ENCODE measurements at places on chromosomes 7 and 10. TPM values are rescaled to one million over a fixed set of nuclear protein-coding genes. Genes with fewer than 3 reads are reported as not detected.

GRCh38 chr7:46752881-46753366 is 829.0 kb downstream of the TNS3 start:
- H3K27ac ChIP-seq = no peak overlapping the region
- peaks cover 7% of the 10 kb centered on the region for H3K4me1 ChIP-seq
- DNase-seq = no peak
- no peak overlapping the region for H3K4me3 ChIP-seq
- H3K36me3 ChIP-seq = no peaks in the 10 kb centered on the region
- H3K27me3 ChIP-seq = no peaks in the 10 kb centered on the region

DNA sequence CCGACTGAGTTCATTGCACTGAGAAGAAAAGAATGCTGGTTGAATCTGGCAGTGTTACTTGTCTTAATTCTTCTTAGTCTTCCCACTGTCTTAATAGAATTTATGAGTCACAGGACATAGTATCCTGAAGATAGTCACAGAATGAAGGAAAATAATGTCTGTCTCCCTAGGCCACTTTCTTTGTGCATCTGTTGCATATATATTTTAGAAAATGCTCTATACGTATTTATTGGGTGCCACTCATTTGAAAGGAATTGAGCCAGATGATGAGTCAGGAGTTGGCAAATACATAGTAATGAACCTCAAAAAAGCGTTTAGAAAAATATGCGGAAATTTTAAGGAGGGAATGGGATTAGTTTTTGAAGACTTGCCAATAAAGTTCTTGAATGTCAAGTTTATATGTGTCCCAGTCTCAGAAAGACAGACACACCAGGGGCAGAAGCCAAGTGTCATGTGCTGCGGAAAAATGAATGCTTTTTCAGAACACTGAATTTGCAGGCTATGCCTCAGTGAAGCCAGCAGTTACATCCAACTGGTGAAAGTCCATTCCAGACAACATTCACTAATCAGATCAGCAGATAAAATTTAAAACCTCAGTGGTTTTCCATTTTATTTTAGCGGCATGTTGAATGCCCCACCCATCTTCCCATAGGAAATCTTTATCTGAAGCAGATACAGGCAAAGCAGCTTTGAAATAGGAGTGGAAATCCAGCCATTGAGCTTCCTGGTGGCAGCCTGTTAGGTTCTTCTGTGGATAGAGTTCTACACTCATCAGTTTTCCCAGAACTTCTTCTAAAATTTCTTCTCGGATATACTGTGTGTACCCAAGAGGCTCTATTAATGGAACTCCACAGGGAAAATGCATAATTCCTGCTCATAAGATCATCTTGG is 308.4 kb downstream of the BICC1 start:
- no peak overlapping the region for H3K4me3 ChIP-seq
- no peak for DNase-seq
- no peak overlapping the region for H3K27ac ChIP-seq
- no peaks in the 10 kb centered on the region for H3K27me3 ChIP-seq

GRCh38 chr7:73912223-73912622 is 51.3 kb downstream of the TMEM270 start:
- DNase-seq = no peak
- no peaks in the 10 kb centered on the region for H3K27me3 ChIP-seq
- H3K4me1 ChIP-seq = peaks cover 10% of the 10 kb centered on the region

GRCh38 chr7:92177362-92177761 is 1.6 kb downstream of the LRRD1 start:
- no peak overlapping the region for H3K27ac ChIP-seq
- no peak for DNase-seq
- H3K4me1 ChIP-seq = no peaks in the 10 kb centered on the region

DNA sequence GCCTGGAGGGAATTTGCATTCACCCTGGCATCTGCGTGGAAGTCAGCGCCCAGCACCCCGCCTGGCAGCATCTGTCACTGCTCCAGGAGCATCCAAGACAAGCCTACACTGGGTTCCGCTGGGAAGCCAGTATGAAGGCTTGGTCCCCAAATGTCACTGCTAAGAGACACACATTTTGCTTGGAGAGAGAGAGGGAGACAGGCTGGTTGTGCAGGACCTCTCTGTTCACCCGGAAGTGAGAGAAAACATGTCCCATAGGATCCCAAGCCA is 119.5 kb downstream of the SEC23IP start:
- H3K27ac ChIP-seq = no peak overlapping the region
- peaks cover 11% of the 10 kb centered on the region for H3K27me3 ChIP-seq
- no peaks in the 10 kb centered on the region for H3K4me1 ChIP-seq
- no peak overlapping the region for H3K4me3 ChIP-seq

DNA sequence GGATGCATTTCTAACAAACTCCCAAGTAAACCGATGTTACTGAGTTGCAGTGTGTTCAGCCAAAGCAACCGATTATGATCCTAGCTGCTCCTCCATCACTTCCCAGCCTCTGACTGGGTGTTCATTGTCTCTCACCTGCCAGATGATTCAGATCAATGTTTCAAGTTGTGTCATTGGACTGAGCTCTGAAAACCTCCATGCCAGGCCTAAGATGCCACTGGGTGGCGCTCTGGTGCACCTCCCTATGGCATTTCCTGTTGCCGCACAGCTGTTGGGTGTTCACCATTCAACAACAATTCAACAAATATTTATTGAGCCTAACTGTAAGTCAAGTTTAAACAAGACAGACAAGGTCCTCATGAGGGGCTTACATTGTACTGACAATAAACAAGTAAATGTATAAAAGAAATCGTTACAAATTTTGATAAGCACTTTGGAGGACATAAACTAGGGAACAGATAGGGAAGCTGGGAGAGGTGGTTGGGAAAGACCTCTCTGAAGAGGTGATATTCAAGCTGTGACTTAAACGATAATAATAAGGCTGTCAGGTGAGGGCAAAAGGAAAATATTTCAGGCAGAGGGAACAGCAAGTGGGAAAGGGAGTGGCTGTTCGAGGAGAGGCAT is 22.8 kb downstream of the RGR start:
- no peaks in the 10 kb centered on the region for H3K36me3 ChIP-seq
- H3K27me3 ChIP-seq = no peaks in the 10 kb centered on the region
- H3K27ac ChIP-seq = no peak overlapping the region
- peaks cover 14% of the 10 kb centered on the region for H3K4me1 ChIP-seq
- DNase-seq = peak; percentile 67

The ABLIM1 gene
- 106 TPM for total RNA-seq

The GJD4 gene
- not detected for total RNA-seq

The UCN3 gene
- 0.53 TPM for total RNA-seq

Measured in lower lobe of right lung (tissue), 2 donors.